ENCODE measurements at places on chromosomes 6 and 20.

DNA sequence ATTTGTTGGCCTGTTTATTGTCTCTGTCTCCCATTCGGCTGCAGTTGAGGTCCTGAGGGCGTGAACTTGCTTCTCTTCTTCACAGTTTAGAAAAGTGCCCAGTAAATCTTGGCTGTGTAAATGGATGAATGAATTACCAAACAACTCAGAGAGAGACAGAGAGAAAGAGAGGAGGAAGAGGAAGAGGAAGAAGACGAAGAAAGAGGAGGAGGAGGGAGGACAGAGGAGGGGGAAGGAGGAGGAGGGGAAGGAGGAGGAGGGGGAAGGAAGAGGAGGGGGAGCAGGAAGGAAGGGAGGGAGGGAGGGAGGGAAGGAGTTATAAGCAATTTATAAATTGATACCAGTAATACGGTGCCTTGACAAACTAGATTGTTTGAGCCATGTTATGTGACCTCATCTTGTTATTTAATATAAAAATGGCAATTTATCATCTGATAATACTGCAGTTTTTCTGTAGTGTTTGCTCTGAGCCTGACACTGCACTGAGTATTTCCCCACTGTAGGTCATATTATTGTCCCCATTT is 18.7 kb downstream of the HCK start:
- no peak for DNase-seq

GRCh38 chr6:118016532-118016931 is 109.5 kb downstream of the SLC35F1 start:
- no peak for DNase-seq

GRCh38 chr6:85744433-85744970 is 101.8 kb upstream of the SYNCRIP start:
- DNase-seq: no peak

DNA sequence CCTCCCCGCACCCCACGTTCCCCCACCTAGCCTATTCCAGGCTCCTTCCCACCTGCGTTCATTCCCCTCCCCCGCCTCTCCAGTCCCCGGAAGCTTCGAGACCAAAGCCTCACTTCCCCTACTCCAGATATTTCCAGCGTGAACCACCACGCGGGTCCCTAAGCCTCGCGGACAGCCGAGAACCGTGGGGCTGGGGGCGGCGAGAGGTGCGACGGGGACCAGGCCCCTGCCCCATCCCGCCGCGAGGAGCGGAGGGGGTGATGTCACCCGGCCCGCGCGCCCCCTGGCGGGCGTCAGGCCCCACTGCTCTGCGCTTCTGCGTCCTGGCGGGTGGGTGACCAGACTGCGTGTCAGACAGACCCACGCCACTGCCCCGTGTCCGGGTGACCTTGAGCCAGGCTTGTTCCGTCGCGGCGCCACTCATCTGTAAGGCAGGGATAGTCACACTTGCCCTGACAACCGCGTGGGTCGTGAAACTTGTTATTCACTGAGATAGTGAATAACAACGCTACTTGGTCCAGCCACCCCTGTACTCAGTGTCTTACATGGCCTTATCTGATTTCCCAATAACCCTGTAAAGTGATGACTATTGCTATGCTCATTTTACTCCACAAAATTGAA is 9.0 kb upstream of the HSP90AB1 start:
- no peak for DNase-seq

- DNase-seq: peak; percentile 16
Measured at GRCh38 chr6:15948930-15949900, 179.7 kb upstream of the MYLIP start.

DNA sequence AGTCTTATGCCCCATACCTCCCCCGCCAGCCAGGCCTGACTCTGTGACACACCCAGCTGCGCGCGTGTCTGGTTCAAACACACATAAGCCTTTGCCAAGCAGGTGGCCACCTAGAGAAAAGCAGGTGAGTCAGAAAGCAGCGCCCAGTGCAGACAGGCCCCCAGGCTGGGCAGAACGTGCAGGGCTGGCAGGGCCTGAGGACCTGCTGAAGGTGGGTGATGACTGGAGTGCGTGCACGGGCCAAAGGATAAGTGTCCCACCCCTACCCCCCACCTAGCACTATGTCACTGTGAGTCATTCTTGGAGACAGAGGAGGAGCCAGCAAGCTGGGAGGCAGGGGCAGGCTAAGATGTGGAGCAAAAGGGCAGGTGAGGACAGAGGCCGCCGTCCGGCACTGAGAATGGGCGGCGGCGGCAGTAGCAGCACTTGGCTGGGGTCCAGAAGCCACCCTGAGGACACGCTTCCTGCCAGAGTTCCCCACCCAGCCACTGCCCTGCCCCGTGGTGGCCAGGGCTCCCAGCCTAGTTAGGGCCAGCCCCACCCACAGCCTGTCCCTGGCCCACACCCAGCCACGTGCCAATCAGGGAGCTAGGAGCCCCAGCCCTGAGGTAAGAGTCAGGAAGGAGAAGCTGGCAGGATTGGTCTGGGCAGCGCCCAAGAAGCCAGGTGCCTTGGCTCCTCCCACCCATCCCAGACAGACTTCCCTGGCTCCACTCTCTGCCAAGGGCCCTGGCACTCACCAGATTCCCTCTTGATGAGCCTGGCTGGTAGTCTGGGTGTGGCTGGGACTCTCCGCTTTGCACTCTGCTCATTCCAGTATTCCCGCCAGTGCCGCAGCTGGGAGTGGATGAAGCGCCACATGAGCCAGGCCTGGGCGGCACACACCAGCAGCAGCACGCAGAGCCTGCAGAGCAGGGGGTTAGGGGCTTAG is 72.7 kb downstream of the TRAM2 start:
- no peak for DNase-seq

DNA sequence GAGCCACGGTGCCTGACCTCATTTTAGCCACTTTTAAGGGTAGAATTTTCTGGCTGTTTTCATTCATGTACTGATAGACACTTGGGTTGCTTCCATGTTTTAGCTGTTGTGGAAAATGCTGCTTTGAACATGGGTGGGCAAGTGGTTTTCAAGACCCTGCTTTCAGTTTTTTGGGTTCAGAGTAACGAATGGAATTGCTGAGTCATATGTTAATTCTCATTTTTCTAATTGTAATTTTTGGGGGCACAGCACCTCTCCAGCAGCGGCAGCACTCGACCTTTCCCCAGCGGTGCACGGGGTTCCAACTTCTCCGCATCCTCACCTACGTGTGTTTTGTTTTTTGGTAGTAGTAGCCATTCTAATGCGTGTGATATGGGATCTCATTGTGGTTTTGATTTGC is 5.4 kb downstream of the NQO2 start:
- no peak for DNase-seq

DNA sequence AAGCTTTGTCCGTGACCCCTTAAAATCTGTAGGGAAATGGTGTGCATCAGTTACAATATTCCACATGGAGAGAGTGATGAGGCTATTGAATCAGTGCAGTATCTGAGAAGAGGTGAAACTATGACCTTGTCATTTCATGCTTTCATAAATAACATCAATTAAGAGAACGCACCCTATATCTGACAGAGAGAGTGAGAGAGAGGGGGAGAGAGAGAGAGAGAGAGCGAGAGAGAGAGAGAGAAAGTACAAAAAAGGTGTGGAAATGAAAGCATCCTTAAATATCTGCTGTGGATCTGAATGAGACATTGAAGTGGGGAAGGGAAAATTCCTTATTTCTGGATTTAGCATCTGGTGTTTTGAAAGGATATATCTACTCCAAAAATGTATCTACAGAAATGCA is 12.4 kb downstream of the GSTA4 start:
- no peak for DNase-seq

GRCh38 chr20:62931464-62931863 is 5.2 kb upstream of the DIDO1 start:
- no peak for DNase-seq

GRCh38 chr6:84172080-84172479 is 55.4 kb downstream of the CEP162 start:
- no peak for DNase-seq

- no peak for DNase-seq
Measured at GRCh38 chr6:9745476-9745875, 669.4 kb downstream of the TFAP2A start.

- no peak for DNase-seq
Measured at GRCh38 chr20:42604998-42605956, 584.4 kb downstream of the PTPRT start.

DNA sequence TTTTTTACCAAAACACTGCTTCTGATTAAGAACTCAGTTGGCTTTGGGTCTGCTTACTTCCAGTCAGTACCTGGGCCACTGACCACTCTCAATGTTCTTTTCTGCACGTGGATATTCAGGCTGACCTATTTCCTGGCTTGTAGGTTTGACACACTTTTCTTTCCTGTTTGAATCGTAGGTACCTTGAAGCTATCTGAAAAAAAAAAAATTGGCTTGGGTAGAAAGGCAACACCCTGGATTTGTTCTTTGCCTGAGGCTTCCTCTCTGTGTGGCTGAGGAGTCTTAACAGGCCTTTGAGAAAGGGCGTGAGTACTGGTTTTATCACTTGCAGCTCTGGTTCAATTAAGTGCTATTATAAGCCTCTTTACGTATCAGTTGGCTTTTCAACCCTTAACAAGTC is 60.6 kb upstream of the IL20RA start:
- no peak for DNase-seq

DNA sequence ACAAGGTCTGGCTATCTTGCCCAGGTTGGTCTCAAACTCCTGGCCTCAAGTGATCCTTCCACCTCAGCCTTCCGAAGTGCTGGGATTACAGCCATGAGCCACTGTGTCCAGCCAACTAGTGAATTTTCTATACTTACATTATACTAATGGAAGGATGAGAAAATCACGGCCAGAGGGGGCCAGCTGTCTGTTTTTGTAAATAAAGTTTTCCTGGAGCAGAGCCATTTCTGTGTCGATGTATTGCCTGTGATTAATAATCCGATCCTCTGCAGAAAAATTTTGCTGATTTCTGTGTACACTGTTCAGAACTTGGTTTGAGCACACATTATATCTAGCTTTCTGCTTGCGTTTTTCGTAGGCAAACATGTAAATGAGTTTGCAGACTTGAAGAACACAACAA is 28.8 kb downstream of the PTPRT start:
- DNase-seq: no peak

DNA sequence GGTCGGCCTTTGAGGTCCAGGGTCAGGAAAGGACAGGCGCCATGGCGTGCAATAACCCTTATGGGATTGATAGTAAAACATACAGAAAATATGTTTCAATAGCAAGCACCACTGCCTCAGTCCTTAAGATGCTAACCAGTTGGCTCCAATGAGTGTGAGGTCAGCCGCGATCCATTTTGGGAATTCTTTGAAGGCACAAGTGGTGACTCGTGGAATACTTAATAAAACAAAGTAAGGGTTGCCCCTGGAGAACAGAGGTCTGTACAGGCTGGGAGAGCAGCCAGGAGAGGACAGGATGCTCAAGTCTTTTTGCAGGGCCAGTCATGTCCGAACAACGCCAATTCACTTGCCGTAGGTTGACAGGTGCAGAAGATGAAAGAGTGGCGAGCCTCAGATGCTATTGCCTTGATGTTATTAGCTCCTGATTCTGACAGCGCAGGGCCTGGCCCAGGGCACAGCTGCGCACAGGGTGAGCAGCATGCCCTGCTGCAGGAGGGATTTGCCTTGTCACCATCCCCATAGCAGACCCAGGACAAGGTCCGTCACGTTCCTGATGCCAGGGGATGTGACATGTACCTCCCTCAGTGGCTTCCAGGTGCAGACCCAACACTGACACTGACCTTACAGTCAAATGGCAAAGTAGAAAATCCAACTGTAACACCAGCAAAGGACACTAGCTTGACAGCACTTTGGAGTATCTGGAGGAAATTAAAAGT is 21.8 kb downstream of the SYNDIG1 start:
- DNase-seq: no peak

DNA sequence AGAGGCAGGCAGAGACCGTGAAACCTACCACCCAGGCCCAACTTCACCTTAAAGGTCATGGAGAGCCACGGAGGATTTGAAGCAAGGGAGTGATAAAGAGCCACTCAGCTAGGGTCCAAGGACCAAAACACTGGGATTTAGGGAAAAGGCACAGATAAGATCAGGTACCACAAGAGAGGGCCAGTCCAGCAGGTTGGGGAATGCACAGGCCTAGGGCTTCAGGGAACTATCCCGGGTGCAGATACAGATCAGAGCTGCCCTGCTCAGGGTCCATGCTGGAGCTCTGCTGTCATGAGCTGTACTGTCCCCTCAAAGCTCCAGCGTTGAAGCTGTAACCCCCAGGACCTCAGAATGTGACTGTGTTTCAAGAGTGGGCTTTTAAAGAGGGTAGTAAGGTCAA is 16.9 kb downstream of the SLC22A23 start:
- no peak for DNase-seq

- no peak for DNase-seq
Measured at GRCh38 chr6:104640761-104641160, 219.0 kb downstream of the HACE1 start.

GRCh38 chr6:76684875-76685274 is 612.4 kb upstream of the IMPG1 start:
- DNase-seq: peak; percentile 27

DNA sequence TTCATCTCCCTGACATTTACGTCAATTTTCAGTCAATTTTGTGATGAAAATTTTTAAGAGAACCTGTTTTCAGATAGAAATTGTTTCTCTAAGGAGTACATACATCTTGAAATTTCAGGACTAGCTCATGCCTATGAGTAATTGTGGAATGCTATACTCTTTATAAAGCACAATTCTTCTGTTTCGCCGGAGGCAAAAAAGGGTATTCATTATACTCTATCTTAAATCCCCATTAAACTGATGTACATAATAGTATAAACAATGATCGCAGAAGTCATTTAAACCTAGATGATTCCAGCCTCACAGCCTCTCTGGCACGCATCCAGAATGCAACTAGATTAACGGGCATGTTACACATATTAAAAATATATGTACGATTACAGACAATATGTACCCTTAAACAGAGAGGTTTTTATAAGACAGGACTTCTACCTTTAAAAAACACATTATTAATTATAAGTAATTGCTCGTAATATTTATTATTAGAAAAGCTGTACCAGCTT is 62.6 kb downstream of the NRSN1 start:
- no peak for DNase-seq

GRCh38 chr20:34129518-34130162 is 17.6 kb upstream of the EIF2S2 start:
- DNase-seq: peak; percentile 55

DNA sequence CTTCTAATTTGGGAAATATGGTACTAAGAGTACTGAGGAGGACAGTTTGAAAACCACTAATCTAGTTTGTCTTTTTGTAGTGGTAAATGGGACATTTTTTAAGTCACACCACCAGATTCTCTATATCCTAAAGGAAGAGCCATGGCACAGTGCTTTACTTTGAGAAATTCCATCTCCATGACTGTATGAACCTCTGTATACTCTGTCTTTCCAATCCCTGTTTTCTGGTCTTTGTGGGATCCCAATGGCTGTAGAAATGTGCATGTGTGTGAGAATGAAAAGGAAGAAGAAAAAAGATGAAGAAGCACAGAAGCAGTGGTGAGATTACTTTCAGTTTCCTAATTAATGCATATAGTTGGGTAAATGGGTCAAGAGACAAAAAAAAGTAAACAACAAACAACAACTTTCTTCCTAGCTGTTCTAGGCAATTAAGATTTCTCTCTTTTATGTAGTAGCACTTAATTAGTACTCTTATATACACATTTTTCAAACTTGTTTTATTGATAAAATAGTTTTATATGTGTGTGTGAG is 141.2 kb upstream of the HCRTR2 start:
- DNase-seq: no peak

GRCh38 chr20:41249411-41250281 is 67.9 kb downstream of the ZHX3 start:
- peak; percentile 42 for DNase-seq

GRCh38 chr20:40993794-40994540 is 34.7 kb upstream of the TOP1 start:
- no peak for DNase-seq

GRCh38 chr6:11772109-11772825 is 6.3 kb downstream of the ADTRP start:
- no peak for DNase-seq
